Kidney (tissue), 22 donors: ENCODE measurements at places on chromosomes 2 and 18. TPM values are rescaled to one million over a fixed set of nuclear protein-coding genes. Genes with fewer than 3 reads are reported as not detected.

Gene GREB1L
- total RNA-seq = 0.79 TPM

GRCh38 chr2:62478093-62478580 is 27.9 kb downstream of the TMEM17 start:
- DNase-seq = no peak

Gene RESP18
- total RNA-seq = not detected

DNA sequence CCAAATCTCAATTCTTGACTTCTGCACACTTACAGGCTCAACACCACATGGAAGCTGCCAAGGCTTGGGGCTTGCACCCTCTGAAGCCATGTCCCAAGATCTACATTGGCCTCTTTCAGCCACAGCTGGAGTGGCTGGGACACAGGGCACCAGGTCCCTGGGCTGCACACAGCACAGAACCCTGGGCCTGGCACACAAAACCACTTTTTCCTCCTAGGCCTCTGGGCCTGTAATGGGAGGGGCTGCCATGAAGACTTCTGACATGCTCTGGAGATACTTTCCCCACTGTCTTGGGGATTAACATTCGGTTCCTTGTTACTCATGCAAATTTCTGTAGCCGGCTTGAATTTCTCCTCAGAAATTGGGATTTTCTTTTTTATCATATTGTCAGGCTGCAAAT is 29.9 kb downstream of the SP9 start:
- DNase-seq = no peak

- no peak for DNase-seq
These were observed 9.2 kb upstream of the KYNU start for GRCh38 chr2:142868229-142868762.

Gene CDK5R2
- total RNA-seq = not detected
